ENCODE measurements at places on chromosomes 1 and 21. TPM values are rescaled to one million over a fixed set of nuclear protein-coding genes. Genes with fewer than 3 reads are reported as not detected.

DNA sequence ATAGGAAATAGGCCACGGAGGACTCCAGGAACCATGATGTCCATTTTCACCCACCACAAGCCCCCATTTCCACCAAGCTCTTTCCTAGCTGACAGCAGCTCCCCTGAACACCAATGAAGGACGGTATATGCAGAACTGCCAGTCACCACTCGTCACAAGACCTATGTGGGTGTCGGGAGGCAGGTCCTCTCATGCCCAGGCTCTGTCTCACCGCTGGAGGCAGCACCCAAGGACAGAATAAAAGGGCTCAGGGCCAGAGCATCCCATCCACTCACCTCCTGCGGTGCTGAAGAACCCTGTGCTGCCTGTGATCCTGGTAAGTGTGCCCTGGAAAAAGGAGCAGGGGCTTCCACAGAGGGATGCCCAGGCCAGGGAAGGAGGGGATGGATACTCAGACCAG is at the start of gene LCE1F:
Gene LCE1F, plus strand, starts transcription at position 266 of the 400 bp plus-strand sequence. CDS start 1,232 bp downstream, outside the sequence.
- DNase-seq = no peak

DNA sequence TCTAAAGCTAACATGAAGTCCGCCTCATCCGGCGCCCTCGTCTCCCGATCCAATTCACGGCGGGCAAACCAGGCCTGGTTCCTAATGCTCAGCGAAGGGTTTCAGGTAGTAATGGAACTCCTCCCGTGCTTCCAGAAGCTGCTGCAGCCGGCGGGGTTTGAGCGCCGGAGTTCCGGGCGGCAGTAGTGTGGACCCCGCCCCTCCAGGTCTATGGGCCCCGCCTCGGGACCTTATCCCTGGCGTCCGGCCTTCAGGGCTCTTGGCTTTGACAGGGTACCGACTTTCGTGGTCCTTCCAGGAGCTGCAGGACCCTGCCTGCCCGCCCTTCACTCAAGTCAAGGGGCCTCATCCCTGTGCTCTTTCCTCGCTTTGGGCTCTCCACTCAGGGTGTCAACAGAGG is 304.1 kb downstream of the FAM72C start:
- no peak for DNase-seq

- no peak for DNase-seq
Measured at GRCh38 chr1:47351305-47351704, 17.7 kb downstream of the CMPK1 start.

DNA sequence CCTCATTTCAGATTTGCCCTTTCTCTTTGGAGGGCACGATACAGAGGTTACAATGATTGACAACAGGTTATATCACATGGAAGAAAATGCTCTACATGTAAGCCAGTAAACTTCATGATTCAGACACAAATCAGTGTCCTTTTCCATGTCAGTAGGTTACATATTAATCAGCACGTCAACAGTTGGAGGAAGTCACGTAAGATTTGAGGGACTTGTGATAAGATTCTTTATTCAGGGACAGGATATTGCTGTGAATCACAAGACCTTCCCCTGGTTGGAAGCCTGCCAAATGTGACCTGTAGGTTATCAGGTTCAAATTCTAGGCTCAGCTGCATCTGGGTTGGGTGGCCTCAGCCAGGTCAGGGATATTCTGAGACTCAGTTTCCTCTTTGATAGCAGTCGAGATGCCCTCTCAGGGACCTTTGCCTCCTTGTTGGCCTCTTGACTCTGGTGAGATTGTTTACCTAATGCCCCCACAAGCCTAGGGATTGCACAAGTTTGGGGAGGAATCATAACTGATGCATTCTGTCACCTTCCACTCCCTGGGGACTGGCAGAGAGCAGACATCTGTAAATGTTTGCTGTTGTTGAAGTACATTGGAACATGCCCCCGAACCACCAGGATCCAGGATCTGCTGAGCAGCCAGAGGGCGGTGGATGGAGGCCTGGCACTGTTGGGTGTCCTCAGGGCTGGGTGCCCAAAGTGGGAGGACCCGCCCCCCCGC is 31.9 kb downstream of the SERINC2 start:
- DNase-seq = no peak

GRCh38 chr1:30328401-30329262 is 394.8 kb downstream of the MATN1 start:
- no peak for DNase-seq

Gene NEK2
- total RNA-seq = 2.0 TPM

Gene LCE1D
- not detected for total RNA-seq

Gene KRTAP10-6
- not detected for total RNA-seq

Gene IQCC
- 3.0 TPM for total RNA-seq
